ENCODE measurements at places on chromosomes 12 and 14. TPM values are rescaled to one million over a fixed set of nuclear protein-coding genes. Genes with fewer than 3 reads are reported as not detected.

Gene ENDOU
- total RNA-seq = not detected

Gene TMEM117
- total RNA-seq = 8.0 TPM

Gene AKAP6
- total RNA-seq = 2.0 TPM

Gene ZNF219
- total RNA-seq = 26.1 TPM

Gene OR4E2
- not detected for total RNA-seq

All from mesangial cell (primary cell).